NCI-H1417 (cell line): ENCODE measurements at places on chromosomes 16 and 17.

DNA sequence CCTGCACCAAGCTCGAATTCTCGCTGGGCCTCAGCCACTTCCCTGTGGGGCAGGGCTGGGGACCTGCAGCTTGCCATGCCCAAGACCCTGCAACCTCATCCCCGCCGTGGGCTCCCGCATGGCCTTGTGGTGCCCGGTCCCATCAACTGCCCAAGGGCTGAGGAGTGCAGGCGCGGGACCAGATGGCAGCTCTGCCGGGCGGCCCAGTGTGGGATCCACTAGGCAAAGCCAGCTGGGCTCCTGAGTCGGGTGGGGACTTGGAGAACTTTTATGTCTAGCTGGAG is 408.6 kb downstream of the UTP18 start:
- DNase-seq = no peak

DNA sequence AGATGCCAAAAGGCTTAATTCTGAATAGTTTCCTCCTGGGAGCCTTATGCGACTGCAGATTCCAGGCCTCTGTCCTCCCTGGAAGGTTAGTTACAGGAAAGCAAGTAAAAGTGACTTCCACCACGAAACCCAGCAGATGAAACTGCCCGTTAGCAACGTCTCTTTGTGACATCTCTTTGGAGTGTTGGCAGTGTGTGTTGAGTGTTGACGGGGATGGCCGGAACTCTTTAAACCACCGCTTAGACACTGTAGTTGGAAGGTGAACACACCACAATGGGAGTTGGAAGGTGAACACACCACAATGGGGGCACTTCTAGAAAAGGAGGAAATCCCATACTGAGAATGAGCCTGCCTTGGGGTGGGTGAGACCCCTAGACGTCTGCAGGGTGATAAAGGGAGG is 858 bp downstream of the SKAP1 start:
- DNase-seq = no peak

GRCh38 chr16:67763066-67763465 is 43.3 kb downstream of the RANBP10 start:
- DNase-seq = no peak

GRCh38 chr16:2236337-2237101 is at the start of gene DNASE1L2:
TSS of gene DNASE1L2 (plus strand) at chr16:2236444. CDS start at chr16:2236817, 373 bp downstream.
- DNase-seq = no peak

DNA sequence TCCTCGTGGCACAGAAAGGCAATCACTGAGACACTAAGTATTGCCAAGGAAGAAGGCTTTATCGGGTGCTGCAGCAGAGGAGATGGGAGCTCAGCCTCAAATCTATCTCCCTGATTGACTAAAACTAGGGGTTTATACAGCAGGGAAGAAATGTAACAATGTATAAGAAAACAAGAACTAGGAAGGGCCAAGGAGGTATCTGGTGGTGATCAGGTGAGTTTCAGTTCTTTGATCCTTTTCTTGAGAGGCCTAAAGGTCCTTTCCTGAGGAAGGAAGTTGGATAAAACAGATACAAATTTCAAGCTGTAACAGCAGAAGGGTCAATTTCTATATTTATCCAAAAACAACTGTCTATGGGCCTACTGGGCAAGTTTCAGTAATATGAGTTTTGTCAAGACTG is 212.4 kb downstream of the COPRS start:
- DNase-seq = no peak

DNA sequence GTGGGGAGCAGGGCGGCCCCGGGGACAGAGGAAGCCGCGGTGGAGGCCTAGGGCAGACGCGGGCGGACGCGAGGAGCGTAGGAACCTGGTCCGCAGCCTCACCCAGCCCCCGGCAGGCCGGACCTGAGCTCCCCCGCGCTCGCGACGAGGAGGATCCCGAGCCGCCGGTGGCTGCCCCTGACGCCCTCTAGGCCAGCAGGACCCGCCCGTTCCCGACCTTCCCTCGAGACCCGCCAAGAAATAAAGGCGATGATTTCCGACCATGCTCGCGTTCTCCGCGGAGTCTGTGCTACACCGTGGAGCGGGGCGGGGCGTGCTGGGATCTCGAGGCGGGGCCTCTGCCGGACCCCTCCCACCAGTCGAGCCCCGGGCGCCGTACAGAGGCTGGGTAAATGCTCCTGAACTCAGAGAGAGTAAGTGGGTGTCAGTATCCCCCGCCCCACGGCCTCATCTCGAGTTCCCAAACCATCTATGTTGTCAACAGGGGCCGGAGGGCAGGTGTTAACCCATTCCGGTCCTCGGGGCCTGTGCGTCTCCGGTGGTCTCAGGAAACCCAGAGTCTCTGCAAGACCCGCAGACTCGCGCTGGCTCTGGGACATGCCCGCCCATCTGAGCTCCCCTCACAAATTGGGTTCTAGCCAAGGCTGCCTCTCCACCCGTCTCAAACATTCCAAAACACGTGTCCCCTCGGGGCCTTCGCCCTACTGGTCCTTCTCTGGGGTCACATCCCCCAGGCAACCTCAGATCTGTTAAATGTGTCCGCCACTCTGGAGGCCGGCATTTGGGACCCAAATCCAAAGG is 13.7 kb downstream of the SYCE1L start:
- peak; percentile 86 for DNase-seq

- no peak for DNase-seq
Measured at GRCh38 chr17:17229416-17230384, 7.3 kb downstream of the FLCN start.

- no peak for DNase-seq
Measured at GRCh38 chr16:58256108-58256507, 38.7 kb downstream of the PRSS54 start.

- no peak for DNase-seq
Measured at GRCh38 chr17:1590029-1590746, 27.6 kb upstream of the PITPNA start.

GRCh38 chr16:8888951-8889892 is 7.1 kb downstream of the LITAFD start:
- DNase-seq = no peak

DNA sequence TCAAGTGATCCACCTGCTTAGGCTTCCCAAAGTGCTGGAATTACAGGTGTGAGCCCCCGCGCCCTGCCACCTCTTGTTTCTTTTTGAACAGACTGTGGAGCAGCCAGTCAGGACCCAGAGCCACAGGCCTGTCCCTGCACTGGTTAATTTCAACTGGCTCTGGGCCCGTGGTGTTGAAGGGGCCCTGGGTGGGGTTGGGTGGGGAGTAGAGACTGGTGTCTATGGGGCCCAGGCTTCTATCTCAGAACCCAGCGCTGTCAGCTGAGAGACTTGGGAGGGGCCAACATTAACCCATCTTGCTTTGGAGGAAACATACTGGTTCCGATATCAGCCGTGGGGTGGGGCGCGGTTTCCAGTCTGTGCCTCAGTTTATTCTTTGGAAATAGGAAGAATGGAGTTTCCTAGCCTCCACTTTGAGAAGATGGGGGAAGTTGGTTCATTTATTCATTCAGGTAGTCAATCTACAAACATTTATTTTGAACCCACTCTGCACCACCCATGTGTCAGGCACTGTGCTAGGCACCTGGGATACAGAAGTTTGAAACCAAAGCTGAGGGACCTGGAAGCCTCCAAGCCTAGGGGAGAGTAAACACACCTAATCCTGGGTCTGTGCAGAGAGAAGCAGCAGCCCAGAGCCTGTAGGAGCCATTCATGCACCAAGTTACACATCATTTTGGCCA is 15.5 kb upstream of the SLC4A1 start:
- no peak for DNase-seq

GRCh38 chr17:14080847-14081251 is 11.5 kb downstream of the COX10 start:
- DNase-seq = no peak

DNA sequence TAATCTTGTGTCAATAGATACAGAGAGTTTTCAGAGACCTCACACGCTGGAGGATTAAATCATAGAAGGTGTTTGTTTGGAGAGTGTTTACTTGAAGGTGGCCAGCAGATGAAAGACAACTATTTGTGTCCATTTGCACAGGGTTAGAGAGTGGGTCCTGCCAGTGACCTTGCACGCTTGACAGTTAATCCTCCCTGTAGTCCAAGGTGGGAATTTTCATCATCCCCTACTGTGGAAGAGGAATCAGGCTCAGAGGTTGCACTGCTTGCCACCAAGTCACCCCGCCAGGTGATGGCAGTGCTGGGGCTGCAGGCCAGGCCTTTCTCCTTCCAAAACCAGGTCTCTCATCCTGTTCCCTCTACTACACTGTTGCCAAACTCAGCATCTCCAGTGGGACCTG is 12.3 kb downstream of the CDH1 start:
- no peak for DNase-seq

DNA sequence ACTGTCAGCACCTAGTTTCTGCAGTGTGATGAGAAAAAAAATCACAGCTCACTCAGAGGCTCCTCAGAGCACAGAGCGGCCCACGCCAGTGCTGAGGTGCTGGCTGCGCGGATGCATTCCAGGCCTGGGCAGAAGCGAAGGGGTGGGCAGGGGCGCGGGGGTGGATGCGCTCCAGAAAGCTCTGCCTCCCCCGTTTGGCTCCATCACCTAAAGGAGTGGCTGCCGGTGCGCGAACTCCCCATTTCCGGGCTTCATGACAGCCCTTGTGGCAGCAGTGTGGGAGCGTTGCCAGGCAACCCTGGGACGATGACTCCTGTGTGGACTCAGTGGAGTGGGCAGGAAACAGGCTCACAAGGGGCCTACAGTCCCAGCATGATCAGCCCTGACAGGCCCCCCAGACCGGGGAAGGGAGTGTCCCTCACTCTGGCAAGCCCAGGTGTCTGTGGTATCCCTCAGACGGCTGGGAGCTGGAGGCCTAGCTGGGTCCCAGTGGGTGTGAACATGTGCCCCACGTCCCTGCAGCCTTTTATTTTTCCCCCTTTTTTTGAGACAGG is 32.8 kb upstream of the NUDT16L1 start:
- DNase-seq = peak; percentile 74

DNA sequence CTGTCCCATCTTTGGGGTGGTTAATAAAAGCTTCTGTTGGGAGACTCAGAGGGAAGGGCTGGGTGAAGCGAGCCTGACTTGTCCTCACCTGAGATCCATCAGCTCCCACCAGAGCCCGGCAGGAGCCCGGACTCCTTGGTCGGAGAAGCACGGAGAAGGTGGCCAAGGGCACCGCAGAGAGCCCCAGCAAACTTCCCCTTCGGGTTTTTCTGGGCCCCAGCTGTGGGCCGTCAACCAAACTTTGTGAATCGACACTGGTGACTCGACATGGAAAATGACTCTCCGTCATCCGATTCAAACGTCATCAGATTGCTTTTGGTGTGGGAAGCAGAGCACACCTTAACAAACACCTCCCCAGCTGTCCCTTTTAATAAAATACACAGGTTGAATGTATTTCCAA is 21.4 kb downstream of the ENPP7 start:
- no peak for DNase-seq

GRCh38 chr16:88045820-88046303 is 94.6 kb downstream of the BANP start:
- no peak for DNase-seq

DNA sequence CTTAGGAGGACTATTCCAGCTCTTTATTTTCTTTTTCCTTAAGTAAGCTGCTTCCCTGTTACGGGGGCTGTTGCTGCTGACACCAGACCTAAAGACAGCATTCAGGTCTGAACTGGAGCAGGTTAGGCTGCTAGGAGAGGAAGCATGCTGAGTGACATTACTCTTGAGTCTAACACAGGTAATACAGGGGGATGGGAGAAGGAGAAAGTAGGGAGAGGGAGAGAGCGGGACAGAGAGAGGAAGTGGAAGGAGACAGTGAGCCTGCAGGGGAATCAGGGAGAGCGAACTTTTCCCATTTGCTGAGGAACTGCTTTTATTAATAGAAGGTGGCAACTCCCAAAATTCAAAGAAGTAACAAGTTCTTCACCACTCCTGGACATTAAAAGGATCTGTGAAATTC is 130.9 kb downstream of the PARN start:
- DNase-seq = no peak

DNA sequence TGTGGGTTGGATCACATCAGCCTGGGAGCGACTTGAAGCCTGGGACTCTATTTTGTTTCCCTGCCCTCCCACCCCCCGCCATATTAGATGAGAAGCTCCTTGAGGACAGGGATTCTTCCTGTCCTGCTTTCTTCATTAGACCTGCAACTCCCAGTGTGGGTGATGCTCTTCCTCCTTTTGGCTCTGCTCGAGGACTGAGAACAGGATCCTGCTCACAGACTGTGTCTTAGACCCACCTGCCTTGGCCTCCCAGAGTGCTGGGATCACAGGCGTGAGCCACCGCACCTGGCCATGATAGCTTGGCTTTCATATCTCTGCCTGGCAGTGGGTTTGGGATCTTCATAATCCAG is 21.5 kb upstream of the TNS4 start:
- no peak for DNase-seq

GRCh38 chr16:31213877-31214707 is at the start of gene TRIM72:
TSS of gene TRIM72 (plus strand) at chr16:31214119. CDS start at chr16:31214739, 620 bp downstream.
- DNase-seq = no peak

- DNase-seq = no peak
Measured at GRCh38 chr17:82345151-82345976, 11.8 kb upstream of the SECTM1 start.

- DNase-seq = no peak
Measured at GRCh38 chr17:75447951-75448856, 8.2 kb upstream of the TMEM94 start.

DNA sequence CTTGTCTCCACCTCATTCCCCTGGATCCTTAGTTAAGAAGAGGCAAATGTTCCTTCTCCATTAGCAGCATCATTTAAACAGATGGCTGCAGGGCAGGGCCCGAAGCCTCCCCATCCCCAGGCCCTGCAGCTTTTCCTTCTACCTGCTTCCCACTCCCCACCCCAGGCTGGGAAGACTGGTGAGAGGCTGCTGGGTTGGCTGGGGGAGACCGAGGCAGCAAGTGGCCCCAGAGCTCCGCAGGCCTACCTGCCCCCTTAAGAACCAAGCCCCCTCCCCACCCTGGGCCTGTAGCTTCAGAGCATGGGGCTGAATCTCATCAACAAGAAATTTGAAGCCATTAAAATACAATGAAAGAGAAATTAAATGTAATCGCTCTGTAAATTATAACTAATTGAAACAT is 22.1 kb upstream of the RPL38 start:
- DNase-seq = no peak

GRCh38 chr17:66576473-66576872 is 258.4 kb upstream of the CACNG5 start:
- DNase-seq = peak; percentile 62

GRCh38 chr17:81514739-81515529 is 2.3 kb upstream of the ACTG1 start:
- DNase-seq = peak; percentile 79
